ENCODE measurements at places on chromosomes 3 and 15.

- DNase-seq = no peak
Measured at GRCh38 chr3:160532371-160532770, 33.0 kb downstream of the KPNA4 start.

GRCh38 chr3:112351036-112351435 is 18.1 kb downstream of the CD200 start:
- no peak for DNase-seq

DNA sequence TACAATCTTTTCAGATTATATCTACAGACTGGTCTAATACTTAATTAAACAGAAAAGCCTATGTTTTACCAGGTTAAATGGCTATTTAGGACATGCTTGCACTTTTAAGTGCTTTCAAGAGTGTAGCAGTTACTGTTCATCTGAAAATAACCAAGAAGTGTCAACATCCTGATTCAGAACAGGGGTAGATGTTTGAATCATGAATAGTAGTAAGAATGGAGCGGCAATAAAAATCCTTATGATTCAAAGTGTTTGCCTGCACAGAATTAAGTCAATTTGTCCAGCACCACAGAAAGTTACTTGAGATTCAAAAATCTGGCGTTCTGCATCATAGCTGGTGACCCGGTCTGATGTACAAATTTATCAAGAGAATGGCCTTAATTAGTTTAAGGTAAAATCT is 48.3 kb downstream of the GREM1 start:
- DNase-seq = no peak

DNA sequence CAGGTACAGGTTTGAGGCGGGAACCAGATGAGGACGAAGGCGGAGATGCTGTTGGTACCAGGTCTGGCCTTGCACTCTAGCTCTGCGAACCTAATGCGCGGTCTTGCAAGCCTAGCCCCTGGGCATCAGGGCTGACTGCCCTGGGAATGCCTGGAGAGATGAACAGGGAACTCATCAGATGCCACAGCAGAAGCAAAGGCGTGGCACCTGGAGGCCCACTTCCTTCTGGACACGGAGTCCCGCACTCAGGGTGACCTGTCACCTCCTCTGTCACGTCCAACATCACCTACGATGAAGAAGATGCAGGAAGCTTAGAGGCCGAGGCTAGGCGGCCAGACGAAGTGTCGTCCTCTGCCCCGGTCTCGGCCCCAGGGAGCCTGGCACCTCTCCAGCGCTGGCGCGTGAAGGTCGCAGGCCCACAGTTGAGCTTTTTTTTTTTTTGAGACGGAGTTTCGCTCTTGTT is 9.4 kb downstream of the RPLP1 start:
- DNase-seq = no peak

DNA sequence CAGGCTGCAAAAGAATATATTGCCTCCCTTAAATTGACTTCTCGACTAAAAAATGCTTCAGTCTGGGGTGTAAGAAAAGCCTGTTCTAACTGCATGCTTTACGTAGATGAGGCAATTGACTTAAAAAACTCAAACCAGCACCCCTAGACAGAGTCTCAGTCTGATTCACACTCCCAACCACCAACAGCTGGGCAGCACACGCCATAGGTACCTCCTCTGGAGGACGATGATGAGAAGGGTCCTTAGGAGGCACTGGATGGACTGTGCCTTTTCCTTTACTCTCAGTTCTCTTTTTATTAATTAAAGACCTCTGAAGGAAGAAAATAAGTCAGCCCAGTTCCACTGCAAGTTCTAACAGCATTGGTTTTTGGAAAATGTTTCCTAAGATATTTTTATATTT is 175.0 kb downstream of the PDZRN3 start:
- no peak for DNase-seq

- DNase-seq = no peak
Measured at GRCh38 chr3:150933473-150933995, 28.3 kb upstream of the MINDY4B start.

GRCh38 chr3:110859993-110860392 is 211.6 kb upstream of the NECTIN3 start:
- no peak for DNase-seq

GRCh38 chr3:124599779-124600693 is 130.2 kb upstream of the UMPS start:
- no peak for DNase-seq

DNA sequence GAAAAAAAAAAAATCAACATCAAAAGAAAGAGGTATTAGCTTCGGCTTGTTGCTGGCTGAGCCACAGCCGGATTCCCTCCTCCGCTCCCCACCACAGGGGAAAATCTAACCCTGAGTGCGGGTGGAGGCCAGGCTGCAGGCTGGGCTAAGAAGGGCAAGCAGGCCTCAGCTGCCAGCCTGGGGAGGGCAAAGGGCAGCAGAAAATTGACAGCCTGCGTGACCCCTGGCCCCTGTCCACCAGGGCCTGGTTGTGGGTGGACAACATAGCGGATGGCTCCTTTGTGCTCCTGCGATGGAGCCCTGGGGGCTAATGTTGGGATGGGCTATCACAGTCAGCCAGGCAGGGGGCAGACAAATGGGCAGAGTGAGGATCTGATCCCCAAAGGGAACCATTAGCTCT is 25.4 kb downstream of the CACNA2D2 start:
- no peak for DNase-seq

DNA sequence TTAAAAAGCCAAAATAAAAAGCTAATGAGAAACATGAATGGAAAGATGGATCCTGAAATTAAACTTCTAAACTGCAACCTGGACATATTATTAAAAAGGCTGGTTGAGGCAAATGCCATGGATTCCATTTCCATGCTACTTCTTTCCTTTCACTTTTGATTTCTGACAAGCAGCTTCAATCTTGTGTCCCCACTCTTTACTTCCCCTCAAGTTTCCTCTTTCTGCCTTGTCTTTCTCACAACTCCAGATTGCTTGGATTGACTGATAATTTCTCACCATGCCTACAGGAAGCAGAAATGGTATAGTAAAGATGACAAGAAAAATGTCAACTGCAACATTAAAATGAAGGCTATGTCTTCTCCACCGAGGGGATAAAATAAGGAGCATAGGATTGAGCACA is 1136.7 kb downstream of the TUSC7 start:
- no peak for DNase-seq

DNA sequence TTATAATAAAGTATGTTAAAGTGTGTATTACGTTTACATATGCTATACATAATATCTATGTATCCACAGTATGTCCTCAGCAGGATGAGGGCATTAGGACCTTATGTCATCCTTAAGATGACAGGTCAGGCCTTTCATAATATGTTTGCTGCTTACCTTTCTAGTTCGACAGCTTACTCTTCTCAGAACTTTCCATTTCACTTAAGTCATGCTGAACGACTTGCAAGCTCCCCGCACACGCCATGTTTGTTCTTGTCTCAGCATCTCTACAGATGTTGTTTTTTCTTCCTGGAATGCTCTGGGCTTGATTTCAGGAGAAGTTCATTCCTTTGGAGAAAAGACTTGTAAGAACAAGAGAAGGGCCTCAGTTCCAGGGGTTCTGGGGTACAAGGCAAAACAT is 36.0 kb upstream of the PPARG start:
- no peak for DNase-seq

DNA sequence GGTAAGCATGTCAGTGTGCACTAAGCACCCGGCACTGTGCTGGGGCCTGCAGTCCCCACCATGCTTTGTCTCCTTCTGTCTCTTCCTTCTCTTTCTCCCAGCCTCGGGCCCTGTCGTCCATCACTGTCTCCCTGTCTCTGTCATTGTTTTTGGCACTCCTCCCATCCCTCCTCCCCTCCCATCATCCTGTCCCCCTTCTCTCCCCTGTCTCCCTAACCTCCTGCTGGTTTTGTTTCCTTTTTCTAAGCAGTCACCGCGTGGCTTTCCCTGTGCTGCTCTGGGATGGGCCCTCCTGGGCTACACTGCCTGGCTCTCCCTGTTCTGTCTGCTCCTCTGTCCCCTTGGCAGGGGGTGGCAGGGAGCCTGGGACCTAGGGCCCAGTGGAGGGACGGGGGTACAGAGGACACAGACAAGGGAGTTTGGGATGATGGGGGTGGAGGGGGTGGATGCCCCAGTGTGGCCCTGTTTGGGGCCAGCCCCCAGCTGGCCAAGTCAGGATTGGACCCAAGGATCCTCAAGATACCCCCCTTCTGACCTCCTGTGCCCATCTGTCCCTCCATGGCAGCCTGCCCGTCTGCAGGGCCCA is 5.7 kb downstream of the CHST13 start:
- DNase-seq = no peak

GRCh38 chr15:61216519-61216918 is 12.6 kb downstream of the RORA start:
- no peak for DNase-seq

GRCh38 chr3:64870876-64871646 is 183.3 kb upstream of the ADAMTS9 start:
- no peak for DNase-seq

DNA sequence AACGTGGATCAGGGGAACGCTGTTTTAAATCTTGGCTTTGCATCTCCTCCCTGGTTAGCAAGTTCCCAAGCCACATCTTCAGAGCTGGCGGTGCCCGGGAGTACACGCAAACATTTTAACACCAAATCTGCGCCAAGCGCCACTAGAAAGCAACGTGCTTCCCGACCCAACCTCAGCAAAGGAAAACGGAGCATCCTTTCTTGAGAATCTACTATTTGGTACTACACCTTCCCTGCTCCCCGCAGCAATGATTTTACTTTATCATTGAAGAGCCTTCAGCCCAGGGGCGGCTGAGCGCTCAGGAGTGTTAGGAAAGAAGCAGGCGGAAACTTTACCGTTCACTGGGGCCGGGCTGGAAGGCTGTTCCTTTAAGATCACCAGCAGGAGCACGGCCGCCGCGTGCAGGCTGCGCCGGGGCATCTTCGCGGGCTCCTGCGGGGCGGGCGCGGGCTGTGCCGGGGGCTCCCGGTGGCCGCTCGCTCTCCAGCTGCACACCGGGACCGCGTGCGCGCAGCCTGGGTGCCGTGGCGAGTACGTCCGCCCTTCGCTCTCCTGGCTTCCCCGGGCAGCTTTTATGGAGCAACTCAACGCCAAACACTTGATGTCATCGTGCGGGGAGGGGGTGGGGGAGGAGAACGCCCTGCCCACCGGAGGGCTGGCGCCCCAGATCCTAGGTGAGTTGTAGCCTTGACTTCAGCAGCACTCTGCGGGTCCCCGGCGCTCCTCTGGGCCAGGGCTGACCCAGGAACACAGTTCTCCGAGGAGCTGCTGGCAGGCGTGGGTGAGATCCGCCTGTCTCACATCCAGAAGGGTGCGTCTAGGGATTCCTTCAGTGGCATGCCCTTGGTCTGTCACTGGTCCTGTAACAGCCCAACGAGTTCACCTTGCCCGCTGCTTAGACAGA is at the start of gene CA12:
Gene CA12, minus strand, starts transcription at position 546 of the 904 bp plus-strand sequence. Its CDS starts 126 bp downstream, at position 420.
- no peak for DNase-seq

- DNase-seq = no peak
Measured at GRCh38 chr3:127027811-127028548, 45.1 kb downstream of the PLXNA1 start.

- no peak for DNase-seq
Measured at GRCh38 chr15:92653836-92654539, 1.6 kb downstream of the FAM174B start.

DNA sequence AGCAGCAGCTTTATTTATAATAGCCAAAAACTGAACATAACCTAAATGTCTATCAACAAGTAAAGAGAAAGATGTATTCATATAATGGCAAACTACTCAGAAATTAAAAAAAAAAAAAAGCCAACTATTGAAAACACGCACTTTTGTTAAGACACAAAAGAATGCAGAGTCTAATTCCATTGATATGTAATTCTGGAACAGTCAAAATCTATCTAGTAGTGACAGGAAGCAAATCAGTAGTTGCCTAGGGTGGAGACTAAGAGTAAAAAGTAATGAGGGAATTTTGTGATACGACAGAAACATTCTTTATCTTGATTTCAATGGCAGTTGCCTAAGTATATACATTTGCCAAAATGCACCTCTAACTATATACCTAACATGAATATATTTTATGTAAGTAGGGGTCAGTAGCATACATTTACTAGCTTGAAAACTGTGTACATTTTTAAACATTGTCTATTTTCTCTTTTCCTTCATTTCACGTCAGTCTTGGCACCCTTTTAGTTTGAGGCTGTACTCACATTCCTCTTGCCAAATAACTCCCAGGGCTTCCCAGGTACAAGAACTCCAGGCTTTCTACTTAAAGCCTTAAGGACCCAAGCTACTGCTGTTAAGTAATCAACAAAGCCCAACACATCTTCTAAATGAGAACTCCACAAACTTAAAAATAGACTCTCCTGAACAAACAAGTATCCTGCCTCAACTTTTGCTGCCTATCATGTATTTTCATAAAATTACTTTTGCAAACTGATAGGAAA is 54.7 kb downstream of the ADAM10 start:
- no peak for DNase-seq

- no peak for DNase-seq
Measured at GRCh38 chr3:149435996-149436885, 38.3 kb upstream of the TM4SF4 start.

- DNase-seq = peak; percentile 52
Measured at GRCh38 chr3:45497963-45498362, 96.6 kb upstream of the LIMD1 start.

DNA sequence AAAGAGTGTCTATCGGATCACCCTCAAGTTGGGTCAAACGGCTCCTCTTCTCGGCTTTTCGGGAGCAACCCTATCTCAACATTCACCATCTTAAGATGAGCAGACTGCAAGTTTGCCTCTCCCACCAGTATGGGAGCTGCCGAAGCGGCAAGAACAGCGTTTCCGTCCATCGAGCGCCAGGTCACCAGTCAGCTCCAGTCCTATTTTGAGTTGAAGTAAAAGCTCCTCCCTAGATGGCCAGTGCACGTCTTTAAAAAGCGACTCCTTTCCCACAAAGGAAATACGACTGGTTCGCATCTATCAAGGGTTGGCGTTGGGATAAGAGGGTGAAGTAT is 369 bp upstream of the U2SURP start:
- DNase-seq = no peak

DNA sequence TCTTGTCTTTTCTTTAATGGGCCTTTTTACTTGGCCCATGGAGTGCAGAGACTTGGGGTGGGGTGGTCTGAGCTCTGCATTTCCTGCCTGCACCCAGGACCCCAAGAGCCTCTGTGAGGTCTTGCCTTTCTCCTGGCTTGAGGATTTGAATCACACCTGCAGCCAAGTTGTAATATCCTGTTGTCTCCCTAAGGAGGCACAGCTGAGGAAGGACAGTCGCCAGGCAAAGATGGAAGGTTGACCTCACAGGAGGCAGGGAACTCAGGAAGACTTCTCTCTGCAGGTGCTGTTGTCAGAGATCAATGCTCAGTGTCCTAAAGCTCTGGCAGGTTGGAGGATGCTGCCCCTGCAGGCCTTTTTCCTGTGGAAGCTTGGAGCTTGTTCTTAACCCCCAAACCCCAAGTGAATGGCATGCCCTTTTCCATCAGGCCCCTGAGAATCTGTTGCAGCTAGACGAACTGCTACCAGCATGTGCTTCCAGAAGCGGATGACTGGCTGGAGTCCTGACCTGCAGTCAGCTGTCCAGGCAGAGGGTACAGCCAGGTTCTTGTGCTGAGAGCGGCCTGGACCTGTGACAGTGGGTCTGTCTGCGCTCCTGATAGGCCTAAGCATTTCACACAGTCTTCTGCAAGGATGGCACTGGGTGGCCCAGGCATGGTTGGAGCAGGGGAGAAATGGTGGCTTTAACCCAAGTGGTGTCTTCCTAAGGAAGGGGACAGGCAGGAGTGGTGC is 120.0 kb downstream of the EEFSEC start:
- no peak for DNase-seq

- no peak for DNase-seq
Measured at GRCh38 chr3:40073310-40074007, 236.0 kb upstream of the EIF1B start.

- DNase-seq = no peak
Measured at GRCh38 chr3:184636741-184637316, 75.0 kb downstream of the MAGEF1 start.

GRCh38 chr15:78915341-78916087 is 29.3 kb downstream of the CTSH start:
- DNase-seq = no peak

- no peak for DNase-seq
Measured at GRCh38 chr3:14047841-14048240, 76.8 kb downstream of the CHCHD4 start.

Measured in CD8-positive, alpha-beta memory T cell (primary cell).